ENCODE measurements at places on chromosomes 2 and 18. TPM values are rescaled to one million over a fixed set of nuclear protein-coding genes. Genes with fewer than 3 reads are reported as not detected.

PROM2 gene
- 0.22 TPM for total RNA-seq

ADCYAP1 gene
- total RNA-seq = not detected

DNA sequence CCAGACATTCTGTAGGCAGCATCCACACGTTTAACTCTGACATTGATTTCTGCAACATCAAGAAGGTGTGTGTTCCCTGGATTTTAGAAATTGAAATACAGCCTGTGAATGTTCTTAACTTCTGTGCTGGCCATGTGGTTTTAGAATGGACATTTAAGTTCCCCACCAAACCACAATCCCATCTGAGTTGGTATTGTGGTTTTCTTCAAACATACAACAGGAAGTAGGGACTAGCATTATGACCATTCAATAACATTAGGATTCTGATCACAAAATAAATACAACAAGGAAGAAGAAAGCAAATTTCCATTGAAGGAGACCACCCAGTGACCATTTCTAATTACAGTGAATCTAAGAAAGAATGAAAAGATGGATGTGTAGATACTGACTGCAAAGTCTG is 51.2 kb downstream of the MAP3K20 start:
- DNase-seq = no peak

DNA sequence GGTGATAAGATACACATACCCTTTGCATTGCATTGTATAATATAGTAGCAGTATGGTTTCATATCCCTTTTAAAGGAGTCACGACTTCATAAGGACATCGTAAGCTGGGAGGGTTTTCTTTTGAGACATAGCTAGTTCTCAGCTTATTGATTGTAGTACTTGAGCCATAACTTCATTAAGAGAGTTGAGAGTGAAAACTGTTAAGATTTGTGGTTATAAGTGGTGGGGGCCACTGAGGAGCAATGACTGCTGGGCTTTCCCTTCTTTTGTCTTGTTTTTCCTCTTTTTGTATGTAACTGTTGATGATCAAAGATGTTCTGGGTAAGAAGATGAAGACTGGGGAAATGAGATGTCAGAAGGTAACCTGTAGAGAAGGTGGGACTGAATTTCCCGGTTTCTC is 11.0 kb downstream of the EIF5B start:
- no peak for DNase-seq

- DNase-seq = no peak
Measured at GRCh38 chr2:85949280-85949679, 60.5 kb upstream of the ST3GAL5 start.

All from GM23248 (cell line).